Naive thymus-derived CD8-positive, alpha-beta T cell (primary cell): ENCODE measurements at places on chromosomes 16 and 17. TPM values are rescaled to one million over a fixed set of nuclear protein-coding genes. Genes with fewer than 3 reads are reported as not detected.

Gene WNK4
- not detected for polyA plus RNA-seq

Gene KRT27
- polyA plus RNA-seq: not detected

Gene CSH1
- polyA plus RNA-seq: not detected

- no peaks in the 10 kb centered on the region for H3K27me3 ChIP-seq
- H3K4me1 ChIP-seq: peaks cover 26% of the 10 kb centered on the region
- H3K4me3 ChIP-seq: peak overlapping the region; percentile 22
- H3K36me3 ChIP-seq: no peaks in the 10 kb centered on the region
Measured at GRCh38 chr17:78534492-78535272, 42.5 kb downstream of the DNAH17 start.

- no peaks in the 10 kb centered on the region for H3K36me3 ChIP-seq
- H3K4me3 ChIP-seq: peak overlapping the region; percentile 22
- no peaks in the 10 kb centered on the region for H3K27me3 ChIP-seq
- no peak for DNase-seq
Measured at GRCh38 chr16:28264656-28265055, 27.7 kb upstream of the SBK1 start.

DNA sequence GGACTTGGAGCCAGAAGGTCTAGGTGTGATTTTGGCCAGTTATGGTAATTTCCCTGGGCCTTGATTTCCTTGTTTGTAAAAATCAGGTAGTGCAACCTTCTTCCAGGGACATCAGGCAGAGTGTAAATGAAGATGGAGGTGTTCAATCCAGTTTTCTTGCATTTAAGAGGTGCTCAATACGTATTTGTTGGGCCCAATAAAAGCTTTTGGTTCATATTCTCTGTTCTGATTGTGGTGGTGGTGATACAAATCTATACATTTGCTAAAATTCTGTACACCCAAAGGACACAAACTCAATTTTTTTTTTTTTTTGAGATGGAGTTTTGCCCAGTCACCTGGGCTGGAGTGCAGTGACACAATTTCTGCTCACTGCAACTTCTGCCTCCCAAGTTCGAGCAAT, 6.0 kb downstream of the CD79B start:
- peak overlapping the region; percentile 75 for H3K27ac ChIP-seq
- peaks cover 7% of the 10 kb centered on the region for H3K4me1 ChIP-seq
- no peaks in the 10 kb centered on the region for H3K36me3 ChIP-seq
- DNase-seq: no peak

DNA sequence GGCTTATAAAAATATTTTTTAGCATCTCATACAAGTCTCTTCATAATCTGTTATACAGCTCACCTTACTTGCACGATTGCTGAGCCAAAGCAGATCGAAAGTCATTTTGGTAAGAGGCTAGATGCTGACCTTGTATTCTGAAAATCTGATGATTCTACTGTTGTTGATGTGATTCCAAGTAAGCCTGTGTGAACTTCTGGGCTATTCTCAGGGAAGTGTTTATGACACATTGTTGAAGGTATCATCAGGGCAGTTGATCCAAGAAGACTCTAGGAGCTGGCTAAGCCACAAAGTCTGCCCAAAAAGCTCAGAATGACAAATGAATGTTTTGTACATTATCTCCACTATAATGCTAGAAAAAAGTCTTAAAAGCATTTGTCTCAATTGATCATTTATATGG, 16.0 kb downstream of the OMG start:
- no peaks in the 10 kb centered on the region for H3K36me3 ChIP-seq
- H3K27me3 ChIP-seq: no peaks in the 10 kb centered on the region
- H3K4me3 ChIP-seq: no peak overlapping the region

DNA sequence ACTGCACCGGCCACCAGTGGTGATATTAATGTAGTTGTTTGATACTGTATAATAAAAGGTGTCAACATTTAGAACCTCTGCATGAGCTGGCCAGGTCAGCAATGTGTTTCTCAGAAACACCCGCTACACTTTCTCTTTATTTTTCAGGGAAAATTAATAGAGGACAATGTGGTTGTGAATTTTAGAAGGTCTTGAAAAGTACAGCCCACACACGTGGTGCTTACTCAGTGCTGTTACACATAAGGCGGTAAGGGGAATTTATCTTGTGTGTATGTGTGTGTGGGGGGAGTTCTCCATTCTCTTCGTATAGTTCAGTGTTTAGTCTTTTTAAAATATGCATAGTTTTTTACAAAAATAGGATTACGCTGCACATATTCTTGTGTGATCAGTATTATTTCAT, 4.4 kb upstream of the ZFP1 start:
- no peak for DNase-seq
- no peak overlapping the region for H3K4me3 ChIP-seq
- H3K36me3 ChIP-seq: no peaks in the 10 kb centered on the region
- H3K4me1 ChIP-seq: peaks cover 4% of the 10 kb centered on the region
- peaks cover 3% of the 10 kb centered on the region for H3K27me3 ChIP-seq

GRCh38 chr17:65297384-65297783, 160.2 kb downstream of the RGS9 start:
- DNase-seq: no peak
- peaks cover 6% of the 10 kb centered on the region for H3K4me1 ChIP-seq
- no peaks in the 10 kb centered on the region for H3K36me3 ChIP-seq
- no peak overlapping the region for H3K27ac ChIP-seq

DNA sequence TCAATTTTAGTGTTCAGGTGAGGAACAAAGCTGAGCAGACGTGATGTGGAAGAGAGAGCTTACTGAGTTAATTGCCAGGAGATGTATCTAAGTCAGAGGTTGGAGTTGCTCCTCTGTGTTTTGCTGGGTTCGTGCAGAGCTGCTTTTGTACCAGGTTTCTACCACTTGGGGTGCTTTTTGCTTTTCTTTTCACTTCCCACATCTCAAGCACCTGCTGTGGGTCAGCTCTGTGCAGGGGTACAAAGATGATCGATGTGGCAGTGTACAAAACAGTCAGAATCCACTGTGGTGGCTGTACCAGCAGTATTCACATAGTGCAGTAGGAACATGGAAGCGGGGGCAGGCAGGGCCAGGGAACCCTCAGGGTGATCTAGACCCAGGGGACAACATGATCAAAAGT, 14.8 kb downstream of the UNK start:
- H3K36me3 ChIP-seq: no peaks in the 10 kb centered on the region
- peaks cover 10% of the 10 kb centered on the region for H3K4me1 ChIP-seq
